Activated gamma-delta T cell treated with Interleukin-2 at 50 U/mL for 16 hours (primary cell): ENCODE measurements at places on chromosomes 12 and 14.

- no peak for DNase-seq
These were observed 24.2 kb upstream of the MMP17 start for GRCh38 chr12:131803961-131804521.

DNA sequence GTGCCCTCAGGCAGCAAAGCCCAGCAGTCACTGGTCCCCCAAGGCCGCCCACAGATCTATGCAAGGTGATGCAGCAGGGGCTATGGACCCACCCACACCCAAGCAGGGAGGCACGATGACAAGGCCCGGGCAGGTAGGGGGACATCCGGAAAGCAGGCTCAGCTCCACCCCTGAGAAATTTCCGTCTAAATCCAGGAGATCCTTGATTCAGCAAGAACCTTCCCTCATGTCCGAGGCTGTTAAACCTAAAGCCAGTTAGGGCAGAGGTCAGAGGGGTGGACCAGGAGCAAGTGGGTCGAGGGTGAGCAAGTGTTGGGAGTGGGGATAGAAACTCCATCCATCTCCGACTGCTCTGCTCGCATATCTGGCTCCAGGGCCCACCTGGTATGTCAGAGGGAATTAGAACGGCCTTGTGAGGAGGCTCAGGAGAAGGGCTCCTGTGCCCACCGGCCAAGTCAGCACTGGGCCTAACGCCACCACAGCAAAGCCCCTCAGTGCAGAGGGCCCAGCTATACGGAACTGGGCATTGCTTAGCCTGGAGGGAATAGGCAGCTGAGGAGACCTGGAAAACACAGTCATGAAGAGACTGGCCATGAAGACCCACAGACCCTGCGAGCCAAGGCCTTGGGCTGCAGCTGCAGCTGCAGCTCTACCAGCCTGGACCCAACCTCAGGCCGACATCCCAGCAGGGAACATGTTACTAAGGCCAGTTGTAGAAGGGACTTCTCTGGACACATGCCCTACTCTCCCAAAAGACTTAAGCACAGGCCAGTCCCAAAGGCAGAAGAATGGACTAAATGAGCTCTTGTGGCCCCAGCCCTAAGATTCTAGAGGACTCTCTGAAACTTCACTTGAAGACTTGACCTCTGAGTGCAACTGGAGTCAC, 34.3 kb downstream of the DAD1 start:
- no peak for DNase-seq

- DNase-seq: no peak
These were observed 62.0 kb downstream of the TMEM132C start for GRCh38 chr12:128328961-128329360.

GRCh38 chr12:79956896-79957295, 22.0 kb upstream of the PPP1R12A start:
- no peak for DNase-seq

DNA sequence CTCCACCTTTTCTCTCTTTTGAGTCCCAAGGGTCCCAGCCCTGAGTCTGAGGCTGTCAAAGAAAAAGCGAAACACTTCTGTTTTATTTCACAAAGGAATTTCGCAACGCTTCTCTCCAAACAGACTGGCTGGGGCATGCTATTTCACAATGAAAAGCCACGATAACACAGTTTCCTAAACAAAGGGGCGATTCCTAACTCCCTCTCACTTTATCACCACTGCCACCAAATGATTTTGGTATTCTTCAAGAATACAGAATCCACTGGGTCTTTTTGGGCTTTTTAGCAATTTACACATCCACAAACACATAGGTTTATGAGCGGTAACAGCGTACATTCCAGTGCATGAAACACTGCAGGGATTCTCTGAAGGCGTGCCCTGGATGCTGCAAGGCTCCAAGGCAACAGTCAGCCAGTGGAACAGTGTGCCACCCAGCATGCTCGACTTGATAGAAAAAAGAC, 161.2 kb downstream of the DAD1 start:
- DNase-seq: no peak

- no peak for DNase-seq
These were observed 71.6 kb downstream of the PDE6H start for GRCh38 chr12:15044471-15044870.

- peak; percentile 55 for DNase-seq
These were observed 486 bp upstream of the AKT1 start for GRCh38 chr14:104795781-104796686.

DNA sequence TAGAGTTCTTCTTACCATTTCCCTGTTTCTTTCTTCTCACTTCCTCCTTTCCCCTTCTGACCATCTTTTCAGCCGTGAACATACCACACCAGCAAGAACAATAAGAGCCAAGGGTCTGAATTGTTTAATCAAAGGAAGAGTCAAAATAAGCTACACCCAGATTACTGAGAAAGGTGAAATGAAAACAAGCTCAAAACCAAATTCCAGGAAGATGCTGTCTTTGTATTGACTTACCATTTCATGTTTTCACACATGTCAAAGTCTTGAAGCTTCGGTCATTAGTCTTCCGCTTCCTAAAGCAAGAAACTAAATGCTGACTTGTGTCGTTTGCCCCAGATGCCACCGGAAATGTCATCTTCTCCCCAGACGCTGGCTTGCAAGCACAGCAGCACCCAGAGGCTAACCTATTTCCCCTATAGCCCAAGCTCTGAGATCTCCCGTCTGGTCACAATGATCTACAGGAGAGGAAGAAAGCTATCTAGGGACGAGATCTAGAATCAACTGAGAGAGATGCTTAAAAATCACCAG, 136.5 kb upstream of the AMIGO2 start:
- peak; percentile 73 for DNase-seq

GRCh38 chr12:90262251-90262650, 553.6 kb upstream of the ATP2B1 start:
- no peak for DNase-seq

- DNase-seq: no peak
These were observed 97.0 kb downstream of the CMKLR1 start for GRCh38 chr12:108241986-108242703.

DNA sequence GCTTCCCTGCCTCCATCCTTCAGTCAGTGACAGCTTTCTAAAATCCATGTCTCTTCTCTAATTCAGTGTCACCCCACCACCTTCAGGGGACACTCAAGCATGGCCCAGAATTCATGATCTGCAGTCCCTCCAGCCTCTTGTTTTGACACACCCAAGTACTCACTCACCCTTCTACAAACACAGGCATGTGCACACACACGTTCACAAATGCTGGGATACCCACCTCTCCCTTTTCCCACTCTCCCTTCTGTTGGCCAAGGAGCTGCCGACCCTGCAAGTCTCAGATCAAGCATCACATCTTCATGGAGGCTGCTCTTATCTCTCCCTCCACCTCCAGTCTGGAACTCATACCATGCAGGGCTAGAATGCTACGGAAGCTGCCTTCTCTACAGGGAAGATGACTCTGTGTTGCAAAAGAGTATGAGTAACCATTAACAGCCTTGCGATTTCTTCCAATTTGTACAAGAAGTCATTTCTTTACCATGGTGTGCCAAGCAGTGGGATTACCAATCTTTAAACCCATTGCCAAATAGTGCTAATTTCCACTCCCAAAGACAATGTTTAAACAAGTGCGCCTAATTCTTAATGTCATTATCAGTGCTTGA, 196.1 kb downstream of the BCL11B start:
- no peak for DNase-seq

- no peak for DNase-seq
These were observed 772.9 kb downstream of the MED13L start for GRCh38 chr12:115504306-115505290.

GRCh38 chr12:131915823-131916222, 13.3 kb upstream of the PUS1 start:
- no peak for DNase-seq

DNA sequence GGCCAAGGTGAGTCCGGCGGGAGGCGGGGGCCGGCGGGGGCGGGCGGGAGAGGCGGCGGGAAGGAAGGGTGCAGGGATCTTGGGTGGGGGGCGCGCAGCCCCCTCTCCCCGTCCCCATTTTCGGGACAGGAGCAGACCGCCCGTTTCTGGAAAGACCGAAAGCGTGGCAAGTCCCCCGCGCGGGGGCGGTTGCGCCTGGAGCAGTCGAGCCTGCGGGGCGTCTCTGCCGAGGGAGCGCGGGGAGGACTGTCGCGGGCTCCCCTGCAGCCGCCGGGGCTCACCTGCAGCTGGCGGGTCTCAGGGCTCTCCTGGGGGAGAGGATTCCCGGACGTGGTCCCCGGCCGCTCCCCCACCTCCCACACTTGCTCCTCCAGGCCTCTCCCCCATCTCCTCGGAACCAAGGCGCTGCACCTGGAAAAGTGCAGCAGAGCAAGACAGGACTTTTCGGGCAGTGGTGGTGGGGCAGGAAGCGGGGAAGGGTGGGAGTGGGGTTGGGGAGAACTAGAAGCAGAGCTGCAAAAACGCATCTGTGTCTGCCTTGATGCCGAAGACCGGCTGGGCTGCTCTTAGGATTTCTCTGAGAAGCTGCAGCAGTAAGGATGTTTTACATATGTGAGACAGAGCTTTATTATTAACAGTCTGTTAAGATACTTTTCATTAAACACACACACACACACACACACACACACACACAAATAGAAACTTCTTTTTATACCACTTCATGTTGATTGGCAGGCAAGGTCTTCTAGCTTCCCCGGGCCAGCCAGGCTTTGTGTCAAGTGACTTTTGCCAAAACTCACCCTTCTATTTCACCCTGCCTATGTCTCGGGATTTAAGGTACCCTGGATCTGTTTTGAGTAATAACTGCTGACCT, 677 bp downstream of the C12orf75 start:
- DNase-seq: peak; percentile 29

- DNase-seq: no peak
These were observed 5.9 kb downstream of the ZBTB42 start for GRCh38 chr14:104806625-104807465.

- no peak for DNase-seq
These were observed 223.6 kb downstream of the TMEM117 start for GRCh38 chr12:44059476-44059875.

GRCh38 chr12:116122628-116123027, 154.9 kb downstream of the MED13L start:
- no peak for DNase-seq

DNA sequence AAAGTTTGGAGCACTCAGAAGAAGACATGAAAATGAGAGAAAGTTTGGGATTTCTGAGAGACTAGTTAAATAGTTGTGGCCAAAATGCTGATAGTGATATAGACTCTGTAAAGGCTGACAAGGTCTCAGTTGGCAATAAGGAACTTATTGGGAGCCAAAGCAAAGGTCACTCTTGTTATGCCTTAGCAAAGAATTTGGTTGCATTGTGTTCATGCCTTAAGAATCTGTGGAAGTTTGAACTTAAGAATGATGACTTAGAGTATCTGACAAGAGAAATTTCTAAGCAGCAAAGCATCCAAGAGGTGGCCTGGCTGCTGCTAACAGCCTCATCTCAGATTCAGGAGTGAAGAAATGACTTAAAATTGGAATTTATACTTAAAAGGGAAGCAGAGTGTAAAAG, 113.8 kb downstream of the PIK3C2G start:
- DNase-seq: no peak

GRCh38 chr14:39491134-39491571, 58.9 kb upstream of the FBXO33 start:
- no peak for DNase-seq

- DNase-seq: no peak
These were observed 193.6 kb upstream of the SEL1L start for GRCh38 chr14:81727218-81727617.
